ENCODE measurements at places on chromosomes 1 and 21.

- no peak for DNase-seq
Measured at GRCh38 chr1:180123463-180123936, 31.2 kb upstream of the QSOX1 start.

DNA sequence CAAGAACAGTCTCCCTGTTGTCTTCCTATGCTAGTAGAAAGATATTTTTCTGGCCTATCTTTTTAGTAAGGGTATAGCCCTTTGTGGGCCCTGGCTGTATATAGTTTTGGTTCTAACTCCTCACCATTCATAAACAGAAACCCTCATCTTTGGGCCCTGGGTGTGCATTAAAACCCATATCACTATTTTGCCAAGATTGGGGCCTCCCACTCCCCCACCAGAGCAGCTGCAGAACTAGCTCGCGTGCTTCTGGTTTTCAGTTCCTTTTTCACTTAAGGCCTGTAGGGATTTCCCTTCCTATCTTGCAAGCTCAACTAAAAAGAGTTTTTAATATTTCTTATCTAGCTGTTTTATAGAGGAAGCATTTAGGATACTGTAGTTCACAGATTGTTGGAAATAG lies 106.4 kb downstream of the RGL1 start:
- DNase-seq = no peak

DNA sequence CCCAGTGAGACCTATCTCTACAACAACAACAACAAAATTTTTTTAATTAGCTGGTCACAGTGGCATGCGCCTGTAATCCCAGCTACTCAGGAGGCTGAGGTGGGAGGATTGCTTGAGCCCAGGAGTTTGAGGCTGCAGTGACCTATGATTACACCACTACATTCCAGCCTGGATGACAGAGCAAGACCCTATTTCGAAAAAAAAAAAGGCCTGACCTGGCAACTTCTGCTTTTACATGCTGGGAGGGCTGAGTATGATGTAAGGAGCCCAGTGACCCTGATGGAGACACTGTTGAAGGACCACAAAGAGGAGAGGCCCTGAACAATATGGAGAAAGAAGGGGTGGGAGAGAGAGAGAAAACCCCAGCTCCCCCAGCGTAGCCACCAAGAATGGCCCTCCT lies 9.2 kb upstream of the VPS26C start:
- DNase-seq = no peak

- DNase-seq = no peak
Measured at GRCh38 chr1:200971428-200971903, 52.0 kb downstream of the KIF21B start.

GRCh38 chr1:187877220-187877619 lies 1048.5 kb downstream of the PLA2G4A start:
- peak; percentile 97 for DNase-seq

DNA sequence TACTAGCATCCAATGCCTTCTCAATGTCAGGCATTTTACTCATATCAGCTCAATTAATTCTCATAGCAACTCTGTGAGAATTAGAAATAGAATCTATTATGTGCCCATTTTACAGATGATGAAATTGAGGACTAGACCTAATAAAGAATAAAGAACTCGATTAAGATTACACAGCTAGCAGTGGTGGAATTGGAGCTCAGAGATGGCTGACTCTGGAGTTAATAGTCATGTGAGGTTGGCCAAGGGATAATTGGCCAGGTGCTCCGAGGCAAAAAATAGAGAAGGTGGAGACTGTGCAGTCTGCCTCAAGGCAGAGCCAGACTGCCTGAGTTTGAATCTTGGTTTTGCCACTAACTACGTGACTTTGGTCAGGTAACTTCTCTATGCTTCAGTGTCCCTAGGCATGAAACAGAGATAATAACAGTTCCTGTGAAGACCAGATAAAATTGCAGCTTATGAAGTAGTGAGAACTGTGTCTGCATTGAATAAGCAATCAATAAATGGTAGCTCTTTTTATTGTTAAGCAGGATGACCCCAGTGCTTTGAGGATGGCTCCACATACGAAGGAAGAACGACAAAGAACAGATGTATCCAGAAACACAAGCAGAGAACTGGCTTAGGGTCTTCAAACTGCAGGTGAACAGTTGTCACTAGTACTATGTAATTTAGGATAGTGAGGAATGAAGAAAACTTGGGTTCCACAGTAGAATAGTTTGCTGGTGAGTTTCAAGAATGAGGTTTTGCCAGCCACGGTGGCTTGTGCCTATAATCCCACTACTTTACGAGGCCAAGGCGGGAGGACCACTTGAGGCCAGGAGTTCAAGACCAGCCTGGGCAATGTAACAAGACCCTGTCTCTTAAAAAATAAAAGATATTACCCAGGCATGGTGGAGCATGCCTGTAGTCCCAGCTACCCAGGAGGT lies 6.9 kb upstream of the CCSAP start:
- DNase-seq = no peak

DNA sequence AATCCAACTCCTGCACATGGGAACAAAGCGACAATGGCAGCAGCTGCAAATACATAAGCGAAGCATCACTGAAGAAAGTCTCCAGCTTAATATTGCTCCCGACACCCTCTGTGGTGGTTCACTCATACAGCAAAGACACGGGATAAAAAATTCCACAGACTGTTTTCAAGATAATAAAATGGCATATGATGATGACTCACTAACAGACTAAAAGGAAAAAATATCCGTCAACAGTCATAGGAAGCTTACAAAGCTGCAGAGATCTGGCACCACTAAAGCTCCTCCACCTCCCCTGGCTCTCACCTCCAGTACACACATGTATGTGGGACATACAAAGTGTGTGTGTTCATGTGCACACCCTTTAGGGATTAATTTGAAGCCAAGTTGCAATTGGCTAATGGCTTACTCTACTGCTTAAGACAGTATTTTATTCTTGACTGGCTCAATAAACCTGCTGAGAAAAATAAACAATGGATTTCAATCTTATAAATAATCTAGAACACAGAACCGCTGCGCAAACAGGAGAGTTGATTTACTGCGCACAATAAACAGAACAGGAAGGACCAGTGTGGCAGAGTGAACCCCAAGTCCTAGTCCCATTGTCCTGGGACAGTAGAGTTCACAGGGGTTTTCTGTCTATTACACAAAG lies 94.4 kb downstream of the SLC45A1 start:
- DNase-seq = no peak

DNA sequence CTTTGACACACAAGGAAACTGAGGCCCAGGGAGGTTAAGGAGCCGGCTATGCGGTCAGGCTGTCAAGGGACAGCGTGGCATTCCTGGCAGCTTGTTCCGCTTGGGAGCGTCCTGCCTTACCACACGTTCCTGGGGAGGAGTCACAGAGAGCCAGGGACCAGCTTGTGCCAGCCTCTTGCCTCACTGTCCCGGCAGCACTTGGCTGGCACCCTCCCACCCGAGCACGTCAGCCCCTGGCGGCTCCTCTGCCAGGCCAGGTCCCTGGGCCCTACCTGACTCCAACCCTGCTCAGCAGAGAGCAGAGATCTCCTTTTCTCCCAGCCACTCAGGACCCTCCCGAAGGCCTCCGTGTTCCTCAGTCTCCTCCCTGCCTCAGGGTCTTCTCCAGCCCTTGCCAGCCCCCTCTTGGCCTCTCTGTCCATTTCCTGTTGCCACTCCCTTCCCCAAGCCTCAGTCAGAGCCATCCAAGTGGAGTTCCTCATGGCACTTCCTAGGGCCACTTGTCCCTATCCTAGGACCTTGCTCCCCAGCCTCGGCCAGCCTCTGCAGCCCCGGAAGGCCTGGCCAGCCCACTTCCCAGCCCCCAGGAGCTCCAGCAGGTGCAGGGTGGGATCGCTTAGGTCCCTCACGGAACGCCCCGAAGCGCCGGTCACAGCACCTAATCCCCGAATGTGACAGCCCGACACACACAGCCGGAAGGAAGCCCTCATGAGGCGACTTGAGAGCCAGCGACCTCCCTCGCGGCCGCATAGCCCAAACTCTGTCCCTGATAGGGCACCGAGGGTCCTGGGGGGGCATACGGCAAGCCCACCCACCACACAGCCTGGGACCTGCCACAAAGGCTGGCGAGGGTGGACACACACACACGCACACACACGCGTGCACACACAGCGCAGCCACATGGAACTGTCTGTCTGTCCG lies 130.3 kb downstream of the CASZ1 start:
- DNase-seq = no peak

Data from COR-L47 (cell line).